ENCODE measurements at places on chromosomes 1 and 21. TPM values are rescaled to one million over a fixed set of nuclear protein-coding genes. Genes with fewer than 3 reads are reported as not detected.

- DNase-seq = no peak
- H3K4me3 ChIP-seq = no peak overlapping the region
- H3K27ac ChIP-seq = no peak overlapping the region
Observed at GRCh38 chr1:232149287-232150201, 480.4 kb downstream of the SIPA1L2 start.

- no peak overlapping the region for H3K27ac ChIP-seq
- H3K4me3 ChIP-seq = no peak overlapping the region
- no peaks in the 10 kb centered on the region for H3K27me3 ChIP-seq
- H3K4me1 ChIP-seq = no peaks in the 10 kb centered on the region
- H3K36me3 ChIP-seq = no peaks in the 10 kb centered on the region
- DNase-seq = no peak
Observed at GRCh38 chr1:230292689-230293389, 133.3 kb downstream of the PGBD5 start.

DNA sequence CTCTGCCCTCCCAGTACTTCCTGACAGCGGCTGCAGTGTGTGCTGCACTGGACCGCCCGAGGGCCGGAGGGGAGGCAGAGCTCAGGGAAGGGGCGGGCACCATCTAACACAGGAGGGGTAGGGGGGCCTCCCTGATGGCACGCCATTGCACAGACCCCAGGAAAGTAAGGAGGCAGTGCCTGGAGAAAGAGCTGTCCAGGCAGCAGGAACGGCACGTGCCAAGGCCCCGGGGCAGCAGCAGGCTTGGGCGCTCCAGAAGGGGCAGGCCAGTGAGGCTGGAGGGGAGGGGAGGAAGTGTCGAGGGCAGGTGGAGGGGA lies 110.7 kb downstream of the CRYAA start:
- no peaks in the 10 kb centered on the region for H3K27me3 ChIP-seq
- no peak overlapping the region for H3K27ac ChIP-seq
- no peaks in the 10 kb centered on the region for H3K36me3 ChIP-seq

GRCh38 chr1:106926803-106927582 lies 129.5 kb upstream of the PRMT6 start:
- H3K27ac ChIP-seq = no peak overlapping the region
- no peak for DNase-seq
- no peaks in the 10 kb centered on the region for H3K4me1 ChIP-seq
- H3K27me3 ChIP-seq = no peaks in the 10 kb centered on the region

The SLFNL1 gene
- total RNA-seq = 0.24 TPM

The OSCP1 gene
- 3.1 TPM for total RNA-seq

The KIAA0040 gene
- total RNA-seq = 29.2 TPM
